Effector CD4-positive, alpha-beta T cell (primary cell): ENCODE measurements at places on chromosomes 3 and 15.

DNA sequence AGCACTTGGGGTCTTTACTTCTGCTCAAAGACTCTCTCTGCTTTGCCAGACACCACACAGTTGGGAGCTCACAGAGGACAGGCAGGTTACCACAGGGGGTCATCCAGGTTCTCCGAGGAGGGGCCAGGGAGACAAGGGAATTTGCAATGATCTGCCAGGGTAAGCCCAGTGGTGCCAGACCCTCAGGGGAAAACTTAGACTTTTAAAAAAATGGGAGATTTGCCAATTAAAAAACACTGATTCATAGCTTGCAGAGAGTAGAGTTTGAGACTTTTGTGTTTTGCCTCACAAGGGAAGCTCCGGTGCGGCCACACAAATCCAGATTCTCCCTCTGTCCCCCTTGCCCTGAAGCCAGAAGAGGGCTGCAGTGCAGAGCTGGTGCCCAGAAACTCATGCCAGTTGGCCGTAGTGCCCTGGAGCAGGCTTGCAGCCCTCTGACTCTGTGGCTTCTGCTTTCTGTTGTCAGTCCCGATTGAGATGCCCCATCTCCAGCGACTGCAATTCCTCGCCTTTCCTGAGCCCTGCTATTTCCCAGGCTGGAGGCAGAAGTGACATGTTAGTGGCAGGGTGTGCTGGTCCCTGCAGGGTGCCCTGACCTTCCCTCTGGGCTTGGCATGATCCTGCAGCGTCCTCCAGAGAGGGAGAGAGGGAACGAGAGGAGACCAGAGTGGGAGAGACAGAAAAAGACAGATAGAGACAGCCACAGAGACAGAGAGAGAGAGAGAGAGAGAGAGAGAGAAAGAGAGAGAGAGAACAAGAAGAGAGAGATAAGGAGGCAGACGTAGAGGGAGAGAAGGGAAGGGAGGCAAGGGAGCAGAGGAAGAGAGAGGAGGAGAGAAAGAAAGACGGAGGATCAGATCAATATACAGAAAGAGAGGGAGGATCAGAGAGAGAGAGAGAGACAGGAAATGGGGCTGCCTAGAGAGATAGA lies 46.0 kb downstream of the RHCG start:
- DNase-seq, result no peak

DNA sequence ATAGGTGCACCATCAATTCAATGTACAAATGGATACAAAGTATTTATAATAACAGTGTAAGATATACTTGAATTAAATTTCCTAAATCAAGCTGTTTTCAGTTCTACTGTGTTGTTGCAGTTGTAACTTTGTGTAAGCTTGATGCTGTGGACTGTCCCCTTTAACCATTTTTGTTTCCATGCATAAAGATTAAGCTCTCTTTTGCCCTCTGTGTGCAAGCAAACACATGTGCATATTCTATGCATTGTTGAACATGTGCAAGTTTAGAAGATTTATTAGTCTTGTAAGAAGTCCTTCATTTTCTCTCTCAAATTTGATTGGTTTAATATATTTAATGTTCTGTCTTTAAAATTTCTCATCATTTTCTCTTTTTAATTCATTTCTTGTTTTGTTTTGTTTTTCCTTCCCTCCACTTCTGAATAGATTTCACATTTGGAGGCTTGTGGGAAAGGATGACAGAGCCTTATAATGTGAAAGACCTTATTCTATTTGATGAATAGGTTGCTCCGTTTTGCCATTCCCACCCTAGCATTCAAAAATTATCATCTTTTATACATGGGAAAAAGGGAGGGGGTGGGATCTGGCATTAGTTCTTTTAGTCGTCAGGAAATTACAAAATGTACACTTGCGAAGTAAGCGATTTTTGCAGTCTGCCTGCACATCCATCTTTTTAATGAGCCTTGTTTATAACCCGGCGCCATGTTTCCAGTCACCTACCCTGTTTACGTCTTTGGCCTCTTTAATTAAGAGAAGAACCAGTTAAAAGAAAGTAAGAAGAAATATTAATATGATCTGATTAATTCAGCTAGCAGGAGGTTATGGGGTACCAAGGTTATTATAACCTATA lies 961.5 kb upstream of the NR2F2 start:
- DNase-seq, result no peak

DNA sequence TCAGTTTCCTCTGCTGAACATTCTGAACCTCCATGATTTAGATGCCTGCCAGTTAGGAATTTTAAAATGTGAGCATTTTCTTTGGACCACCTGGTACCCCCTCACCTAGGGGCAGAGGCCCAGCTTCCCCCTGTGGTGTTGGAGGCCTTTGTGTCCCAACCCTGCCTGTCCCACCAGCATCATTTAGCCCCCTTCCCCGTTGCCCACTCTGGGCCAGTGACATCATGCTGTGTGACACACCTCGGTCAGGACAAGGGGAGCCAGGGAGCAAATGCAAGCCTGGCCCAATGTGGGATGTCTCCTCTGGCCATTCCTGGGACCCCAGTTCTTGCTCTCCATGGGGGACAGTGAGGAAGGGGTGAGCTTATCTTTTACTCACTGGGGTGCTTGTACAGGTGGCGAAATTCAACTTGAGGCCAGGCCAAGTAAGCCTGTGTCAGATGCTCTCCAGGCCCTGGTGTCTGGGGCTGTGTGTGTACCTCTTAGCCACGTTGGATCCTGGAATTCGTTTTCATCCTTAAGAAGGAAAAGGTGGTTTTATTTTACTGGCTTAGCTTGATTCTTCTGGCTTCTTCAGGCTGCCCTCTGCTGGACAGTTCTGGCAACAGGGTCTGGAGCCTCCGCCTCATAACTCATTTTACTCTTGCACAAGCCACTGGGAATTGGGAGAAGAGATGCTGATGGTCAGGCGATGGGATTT lies 49.7 kb upstream of the MYZAP start:
- no peak for DNase-seq

DNA sequence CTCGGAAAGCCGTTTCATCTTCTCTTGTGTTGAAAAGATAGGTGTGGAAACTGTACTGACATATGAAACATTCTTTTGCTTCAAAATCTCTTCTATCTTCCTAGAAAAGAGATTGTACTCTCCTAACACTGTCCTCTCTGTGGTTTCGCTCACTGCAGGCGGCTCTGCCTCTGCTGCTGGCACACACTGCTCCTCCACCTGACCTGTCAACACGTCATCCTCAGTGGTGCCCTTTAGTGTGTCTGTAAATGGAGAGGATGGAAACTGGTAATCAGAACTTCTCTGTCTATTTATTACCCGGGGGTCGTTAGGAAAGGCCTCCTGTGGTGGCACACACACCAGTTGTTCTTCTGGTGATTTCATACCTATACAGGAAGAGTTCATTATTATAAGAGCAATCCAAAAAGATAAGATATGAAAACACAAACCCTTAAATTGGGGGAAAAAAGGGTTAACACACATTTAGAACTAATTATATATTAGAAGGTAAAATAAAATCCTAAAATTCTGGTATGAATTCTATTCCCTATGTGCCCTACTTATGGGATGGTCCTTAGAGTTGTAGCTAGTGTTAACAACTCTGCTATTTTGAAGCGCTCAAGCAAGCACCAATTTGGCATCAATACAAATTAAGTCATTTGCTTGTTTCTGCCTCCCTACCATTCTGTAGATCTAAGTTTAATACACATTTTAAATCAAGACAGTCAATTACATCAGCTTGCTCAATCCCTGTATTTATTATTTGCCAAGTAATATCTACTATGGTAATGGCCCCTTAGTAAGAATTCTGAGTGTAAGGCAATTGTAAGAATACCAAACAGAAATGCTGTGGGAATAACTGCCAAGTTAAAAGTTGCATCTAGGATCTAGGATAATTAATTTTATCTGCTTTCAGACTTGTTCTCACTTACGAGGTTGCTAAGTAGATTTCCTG lies 49.2 kb downstream of the TASOR start:
- DNase-seq, result no peak

- no peak for DNase-seq
Observed at GRCh38 chr15:77069521-77070121, 1.3 kb downstream of the TSPAN3 start.

DNA sequence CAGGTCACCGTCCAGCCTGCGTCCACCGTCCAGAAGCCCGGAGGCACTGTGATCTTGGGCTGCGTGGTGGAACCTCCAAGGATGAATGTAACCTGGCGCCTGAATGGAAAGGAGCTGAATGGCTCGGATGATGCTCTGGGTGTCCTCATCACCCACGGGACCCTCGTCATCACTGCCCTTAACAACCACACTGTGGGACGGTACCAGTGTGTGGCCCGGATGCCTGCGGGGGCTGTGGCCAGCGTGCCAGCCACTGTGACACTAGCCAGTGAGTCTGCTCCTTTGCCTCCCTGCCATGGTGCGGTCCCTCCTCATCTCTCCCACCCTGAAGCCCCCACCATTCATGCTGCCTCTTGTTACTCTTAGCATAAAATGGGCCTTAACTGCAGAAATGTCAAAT lies 39.2 kb downstream of the BOC start:
- no peak for DNase-seq
